ENCODE measurements at places on chromosomes 7 and 10.
A peak's percentile ranks its signal among the peaks of the same experiment; 100 is the strongest.

- DNase-seq: peak; percentile 43
Measured at GRCh38 chr10:71696628-71697326, 22.8 kb downstream of the C10orf105 start.

DNA sequence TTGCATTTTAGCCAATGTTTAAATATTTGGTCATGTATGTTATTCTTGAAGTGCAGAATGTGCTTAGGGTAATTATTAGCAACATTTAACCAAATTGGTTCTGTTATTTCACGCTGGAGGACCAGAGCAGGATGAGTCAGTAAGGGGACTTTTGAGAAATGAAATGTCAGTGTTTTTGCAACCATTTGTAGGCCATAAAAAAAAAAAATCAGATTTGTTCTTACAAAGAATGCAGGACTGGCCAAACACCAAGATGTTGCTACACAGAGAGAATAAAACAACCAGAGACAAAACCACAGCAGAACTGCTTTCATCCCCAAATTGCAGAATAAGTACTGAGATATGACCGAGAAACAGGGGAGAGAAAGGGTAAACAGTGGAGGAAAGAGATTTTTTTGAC is 62.1 kb downstream of the TPST1 start:
- DNase-seq: no peak

GRCh38 chr7:25029075-25029474 is 49.1 kb upstream of the OSBPL3 start:
- DNase-seq: no peak

DNA sequence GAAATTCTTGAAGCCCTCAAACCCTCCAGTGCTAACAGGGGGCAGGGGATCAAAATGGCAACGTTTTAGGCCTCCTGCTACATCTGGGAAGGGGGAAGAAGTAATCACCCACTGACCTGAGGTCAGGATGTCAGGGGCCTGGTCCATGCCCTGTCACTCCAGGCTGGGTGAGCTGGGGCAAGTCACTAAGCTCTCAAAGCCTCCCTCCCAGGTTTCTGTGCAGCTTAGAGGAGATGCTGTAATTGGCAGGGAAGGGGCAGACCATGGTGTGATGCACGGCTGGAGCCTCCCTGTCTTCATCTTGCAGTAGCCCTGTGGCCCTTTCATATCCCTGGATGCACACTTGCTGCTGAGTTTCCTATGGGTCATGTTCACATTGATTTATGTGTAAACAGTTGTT is 27.2 kb downstream of the LEP start:
- DNase-seq: no peak

DNA sequence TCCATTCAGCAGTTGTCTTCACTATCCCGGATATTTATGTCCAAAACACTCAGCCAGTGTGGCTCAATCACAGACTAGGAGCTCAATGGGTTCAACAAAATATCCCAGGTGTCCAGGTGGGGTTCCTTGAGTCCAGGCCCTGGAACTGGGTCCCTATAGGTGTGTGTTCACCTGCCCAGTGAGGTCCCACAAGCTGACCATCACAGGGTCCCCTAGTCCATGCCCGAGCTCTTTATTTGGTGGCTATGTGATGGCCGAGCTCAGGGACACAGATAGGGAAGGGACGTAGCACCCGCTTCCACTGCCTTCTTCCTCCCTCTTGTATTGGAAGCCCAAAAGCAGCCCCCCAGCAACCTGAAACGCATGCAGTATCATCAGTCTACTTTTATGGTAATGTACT is 78.9 kb upstream of the DDC start:
- no peak for DNase-seq

GRCh38 chr7:121411597-121411979 is 15.5 kb upstream of the FAM3C start:
- no peak for DNase-seq

DNA sequence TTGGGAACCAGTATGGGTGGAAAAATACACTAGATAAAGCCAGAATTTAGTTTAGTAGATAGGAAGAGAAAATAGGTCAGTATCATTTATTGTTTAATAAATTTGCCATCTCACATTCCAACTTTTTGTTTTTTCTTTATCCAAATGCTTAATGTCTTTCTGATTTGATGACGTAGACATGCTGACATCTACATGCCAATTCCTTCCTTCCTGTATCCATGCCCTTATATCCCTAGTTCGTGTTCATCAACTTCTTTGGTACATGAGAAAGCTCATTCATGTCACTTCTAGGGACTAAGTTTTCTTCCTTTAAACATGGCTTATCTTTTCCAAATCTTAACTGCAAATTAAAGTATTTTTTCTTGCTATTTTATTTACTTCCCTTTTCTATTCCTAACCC is 30.5 kb upstream of the ING3 start:
- no peak for DNase-seq
